ENCODE measurements at places on chromosomes 5 and 9.
A peak's percentile ranks its signal among the peaks of the same experiment; 100 is the strongest.

DNA sequence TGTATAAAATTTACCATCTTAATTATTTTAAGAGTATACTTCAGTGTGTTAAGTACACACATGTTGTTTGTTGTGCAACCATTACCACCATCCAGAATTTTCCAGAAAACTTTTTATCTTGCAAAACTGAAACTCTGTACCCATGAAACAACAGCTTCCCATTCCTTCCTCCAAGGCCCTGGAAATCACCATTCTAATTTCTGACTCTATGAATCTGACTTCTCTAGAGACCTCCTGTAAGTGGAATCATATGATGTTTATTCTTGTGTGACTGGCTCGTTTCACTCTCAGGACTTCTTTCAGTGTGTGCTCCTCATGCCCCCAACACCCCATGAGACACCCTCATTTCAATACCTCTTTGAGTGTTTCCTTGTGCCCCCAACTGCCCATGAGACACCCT lies 60.4 kb upstream of the COL15A1 start:
- H3K4me3 ChIP-seq: no peak overlapping the region
- H3K27ac ChIP-seq: no peak overlapping the region
- peaks cover 14% of the 10 kb centered on the region for H3K4me1 ChIP-seq
- no peak for DNase-seq

- H3K27ac ChIP-seq: peak overlapping the region; percentile 30
- peaks cover 29% of the 10 kb centered on the region for H3K36me3 ChIP-seq
- H3K4me1 ChIP-seq: peaks cover 44% of the 10 kb centered on the region
- no peak for DNase-seq
- no peaks in the 10 kb centered on the region for H3K27me3 ChIP-seq
- H3K4me3 ChIP-seq: peak overlapping the region; percentile 81
Measured at GRCh38 chr9:137459601-137460362, 648 bp upstream of the NSMF start.

DNA sequence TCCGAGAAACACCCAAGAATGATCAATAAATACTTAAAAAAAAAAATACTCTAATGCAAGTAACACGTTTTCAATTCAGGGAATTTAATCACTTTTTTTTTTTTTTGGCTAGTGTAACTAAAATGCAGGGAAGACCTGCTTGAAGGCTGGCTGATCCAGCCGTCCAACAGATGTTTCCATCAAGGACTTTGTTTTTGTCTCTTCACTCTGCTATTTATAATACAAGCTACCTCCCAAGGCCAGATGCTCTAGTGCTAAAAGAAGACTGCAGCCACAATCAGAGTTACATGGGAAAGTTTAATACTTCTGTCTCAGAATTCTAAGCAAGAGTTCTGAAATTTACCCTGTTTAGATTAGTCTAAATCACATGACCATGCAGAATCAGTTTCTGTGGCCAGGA lies 14.5 kb downstream of the TBCA start:
- no peak for DNase-seq
- no peak overlapping the region for H3K4me3 ChIP-seq
- no peak overlapping the region for H3K27ac ChIP-seq
- H3K4me1 ChIP-seq: peaks cover 3% of the 10 kb centered on the region

DNA sequence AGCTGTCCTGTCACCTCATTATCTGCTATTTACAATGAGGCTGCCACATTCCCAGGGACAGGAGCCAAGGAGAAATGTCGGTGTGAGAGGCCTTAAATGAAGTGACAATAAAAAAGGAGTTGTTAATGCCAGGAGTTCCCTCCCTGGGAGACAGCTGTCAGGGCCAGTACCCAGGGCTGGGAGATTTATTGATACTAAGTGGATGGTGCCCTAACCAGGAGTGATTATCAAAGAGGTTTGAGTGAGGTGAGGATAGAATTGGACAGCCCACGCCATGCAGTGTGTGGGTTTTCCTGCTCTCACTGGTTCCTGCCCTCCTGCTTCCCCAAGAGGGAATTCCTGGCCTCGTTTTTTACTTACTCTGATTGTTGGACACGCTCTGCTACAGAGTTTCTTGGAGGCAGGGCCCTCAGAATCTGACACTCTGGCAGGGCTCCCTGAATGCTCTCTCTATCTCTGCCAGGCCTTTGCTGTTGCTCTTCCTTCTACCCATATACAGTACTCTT lies 150.8 kb downstream of the GRIA1 start:
- no peak overlapping the region for H3K27ac ChIP-seq
- no peak for DNase-seq
- H3K36me3 ChIP-seq: no peaks in the 10 kb centered on the region
- no peak overlapping the region for H3K4me3 ChIP-seq
- no peaks in the 10 kb centered on the region for H3K27me3 ChIP-seq

DNA sequence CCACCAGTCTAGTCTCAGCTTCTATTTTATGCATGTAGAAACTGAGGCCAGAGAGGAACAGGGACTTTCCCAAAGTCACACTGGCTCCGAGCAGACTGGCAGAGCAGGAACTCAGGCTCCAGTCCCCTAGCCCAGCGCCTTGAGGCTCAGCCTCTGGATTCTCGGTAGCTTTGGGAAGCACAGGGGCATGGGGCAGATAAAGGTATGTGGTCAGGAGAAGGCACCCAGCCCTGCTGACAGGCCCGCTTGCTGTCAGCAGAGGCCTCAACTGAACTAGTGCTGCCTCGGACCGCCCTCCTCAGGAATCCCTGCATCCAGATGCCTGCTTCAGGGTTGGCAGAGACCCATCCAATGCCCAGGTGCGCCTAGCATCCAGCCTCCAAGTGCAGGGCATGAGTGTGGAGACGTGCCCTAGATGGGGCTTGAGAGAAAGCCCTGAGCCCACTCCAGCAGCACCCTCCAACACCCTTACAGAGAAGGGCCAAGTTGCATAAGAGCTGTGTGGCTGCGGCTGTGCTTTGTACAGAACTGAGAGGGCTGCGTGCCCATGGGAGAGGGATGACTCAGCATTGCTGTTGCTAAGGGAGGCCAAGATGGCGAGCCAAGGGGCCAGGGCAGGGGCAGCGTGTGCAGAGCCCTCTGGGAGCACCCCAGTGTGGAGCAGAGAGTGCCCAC lies 168.6 kb downstream of the MACROH2A1 start:
- H3K27ac ChIP-seq: no peak overlapping the region
- no peak overlapping the region for H3K4me3 ChIP-seq
- H3K4me1 ChIP-seq: peaks cover 30% of the 10 kb centered on the region
- no peaks in the 10 kb centered on the region for H3K36me3 ChIP-seq
